NCI-H1092 treated with DMSO at 0.1 percent for 48 hours (cell line): ENCODE measurements at places on chromosomes 7 and 10.
A peak's percentile ranks its signal among the peaks of the same experiment; 100 is the strongest.

DNA sequence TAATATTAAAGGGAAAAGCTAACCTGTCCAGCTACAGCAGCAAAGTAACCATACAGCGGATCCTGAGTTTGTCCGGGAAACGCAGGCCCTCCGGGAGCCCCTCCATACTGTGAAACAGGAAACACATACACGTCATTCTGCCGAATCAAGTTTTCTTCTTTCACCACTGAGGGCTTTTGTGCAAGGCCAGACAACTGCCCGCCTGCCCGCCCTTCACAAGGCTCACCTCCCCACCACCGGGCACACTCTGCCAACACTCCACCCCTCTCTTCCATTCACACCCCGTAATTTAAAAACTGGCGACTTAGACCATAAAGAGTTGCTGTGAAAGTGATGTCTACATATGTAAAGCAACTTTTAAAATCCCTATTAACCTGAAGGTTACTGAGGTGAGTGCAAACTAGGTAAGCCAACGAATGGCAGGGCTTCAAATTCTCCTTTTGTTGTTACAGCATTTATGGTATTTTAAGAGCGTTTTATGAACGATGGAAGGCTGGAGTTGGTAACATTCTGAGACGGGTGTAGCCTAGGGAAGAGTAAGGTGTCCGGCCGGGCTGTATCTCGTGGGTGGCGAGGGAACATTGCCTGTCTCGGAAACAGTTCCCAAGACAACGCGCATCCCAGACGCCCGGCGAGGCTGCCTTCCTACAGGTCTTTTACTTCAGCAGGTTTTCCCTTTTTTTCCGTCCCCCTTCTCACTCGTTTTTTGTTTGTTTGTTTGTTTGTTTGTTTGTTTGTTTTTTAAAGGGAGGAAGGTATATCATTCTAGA is 817 bp downstream of the SRI start:
- peak; percentile 64 for DNase-seq

- no peak for DNase-seq
Observed at GRCh38 chr10:69952821-69953221, 99.8 kb upstream of the MACROH2A2 start.

DNA sequence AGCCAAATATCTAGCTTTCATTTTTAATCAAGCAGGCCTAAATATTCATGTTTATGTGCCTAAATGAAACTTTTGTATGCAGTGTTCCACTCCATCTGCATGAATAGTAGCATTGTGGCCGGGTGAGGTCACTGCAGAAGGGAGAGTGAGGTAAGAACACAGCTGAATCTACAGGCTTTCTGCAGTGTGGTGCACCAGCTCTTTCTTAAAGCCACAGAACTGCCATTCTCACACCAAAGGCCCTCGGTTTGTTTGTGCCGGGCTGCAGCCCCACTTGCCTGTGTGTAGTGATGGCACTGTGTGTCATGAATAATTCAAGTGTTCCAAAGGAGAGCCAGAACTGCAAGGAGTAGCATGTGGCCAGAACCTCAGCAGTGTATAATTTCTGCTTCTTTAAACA is 204.1 kb downstream of the TRIL start:
- no peak for DNase-seq

GRCh38 chr10:90417029-90417428 is 440.8 kb downstream of the HTR7 start:
- no peak for DNase-seq

DNA sequence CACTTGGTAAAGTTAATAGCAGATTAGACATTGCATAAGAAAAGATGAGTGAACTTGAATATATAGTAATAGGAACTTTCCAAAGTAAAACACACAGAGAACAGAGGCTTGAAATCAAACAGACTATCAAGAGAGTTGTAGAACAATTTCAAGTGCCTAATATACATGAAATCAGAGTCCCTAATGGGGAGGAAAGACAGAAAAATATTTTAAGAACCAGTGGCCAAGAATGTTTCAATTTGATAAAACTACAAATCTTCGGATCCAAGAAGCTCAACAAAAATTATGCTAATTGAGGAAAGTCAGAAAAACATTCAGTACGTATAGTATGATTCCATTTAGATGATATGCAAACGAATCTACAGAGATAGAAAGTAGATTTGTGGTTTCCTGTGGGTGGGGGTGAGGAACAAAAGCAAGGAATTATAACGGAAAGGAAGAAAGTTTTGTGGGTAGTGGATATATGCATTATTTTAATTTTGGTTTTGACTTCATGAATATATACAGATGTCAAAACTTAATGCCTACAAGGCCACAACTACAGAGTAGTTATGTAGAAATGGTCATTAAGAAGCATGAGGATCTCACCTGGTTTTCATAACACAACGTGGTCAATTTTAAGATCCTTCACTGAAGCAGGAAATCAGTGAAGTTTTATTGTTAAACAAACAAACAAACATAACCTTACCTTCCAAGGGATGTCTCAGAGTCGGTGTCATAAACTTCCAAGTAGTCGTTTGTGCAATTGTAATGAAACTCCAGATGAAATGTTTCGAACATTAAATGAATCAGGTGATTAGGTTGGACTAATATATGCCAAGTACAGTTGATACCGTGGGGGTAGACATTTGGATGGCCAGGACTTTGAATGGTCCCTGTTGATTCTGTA is 62.0 kb downstream of the CUBN start:
- no peak for DNase-seq

DNA sequence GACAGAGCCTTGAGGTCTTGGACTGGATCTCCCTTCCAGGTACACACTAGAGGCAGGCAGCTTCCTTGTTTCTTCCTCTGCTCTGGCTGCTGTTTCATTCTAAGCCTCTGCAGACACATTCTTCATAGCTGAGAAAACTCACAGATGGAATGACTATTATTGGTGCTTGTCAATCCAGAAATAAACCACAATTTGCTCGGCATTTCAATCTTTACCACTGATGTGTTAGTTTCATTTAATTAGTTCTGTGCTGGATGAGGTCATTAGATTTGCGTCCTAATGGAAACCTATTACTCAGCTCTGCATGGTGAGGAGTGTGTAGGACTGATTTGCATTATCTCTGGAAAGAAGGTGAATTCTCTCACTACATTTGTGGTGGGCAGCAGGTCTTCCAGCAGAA is 392.5 kb downstream of the NRG3 start:
- DNase-seq: no peak

GRCh38 chr7:64892116-64892515 is 11.0 kb upstream of the ZNF273 start:
- DNase-seq: no peak

DNA sequence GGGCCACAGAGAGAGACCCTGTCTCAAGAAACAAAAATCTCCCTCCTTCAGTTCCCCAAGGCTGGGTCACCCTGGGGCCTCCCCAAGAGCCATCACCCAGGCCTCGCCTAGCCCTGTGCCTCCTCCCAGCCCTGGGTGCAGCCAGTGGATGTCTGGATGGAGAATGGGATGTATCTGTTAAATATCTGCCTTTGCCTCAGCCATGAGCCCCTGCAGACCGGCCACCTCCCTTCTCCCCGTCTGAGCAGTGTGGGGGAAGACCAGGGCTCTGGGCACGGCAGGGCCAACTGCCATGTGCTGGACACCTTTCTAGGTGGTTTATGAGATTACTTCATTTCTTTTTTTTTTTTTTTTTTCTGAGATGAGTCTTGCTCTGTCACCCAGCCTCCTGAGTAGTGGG is 10.0 kb downstream of the ARPC1B start:
- no peak for DNase-seq

GRCh38 chr10:110498087-110498981 is 627 bp downstream of the DUSP5 start:
- peak; percentile 20 for DNase-seq

- DNase-seq: no peak
Observed at GRCh38 chr10:86308056-86308455, 58.5 kb downstream of the GRID1 start.

- no peak for DNase-seq
Observed at GRCh38 chr10:120749856-120750566, 101.2 kb upstream of the WDR11 start.

- DNase-seq: no peak
Observed at GRCh38 chr7:28472332-28472731, 60.0 kb downstream of the CREB5 start.

GRCh38 chr10:480928-481552 is 208.4 kb downstream of the DIP2C start:
- DNase-seq: peak; percentile 3

DNA sequence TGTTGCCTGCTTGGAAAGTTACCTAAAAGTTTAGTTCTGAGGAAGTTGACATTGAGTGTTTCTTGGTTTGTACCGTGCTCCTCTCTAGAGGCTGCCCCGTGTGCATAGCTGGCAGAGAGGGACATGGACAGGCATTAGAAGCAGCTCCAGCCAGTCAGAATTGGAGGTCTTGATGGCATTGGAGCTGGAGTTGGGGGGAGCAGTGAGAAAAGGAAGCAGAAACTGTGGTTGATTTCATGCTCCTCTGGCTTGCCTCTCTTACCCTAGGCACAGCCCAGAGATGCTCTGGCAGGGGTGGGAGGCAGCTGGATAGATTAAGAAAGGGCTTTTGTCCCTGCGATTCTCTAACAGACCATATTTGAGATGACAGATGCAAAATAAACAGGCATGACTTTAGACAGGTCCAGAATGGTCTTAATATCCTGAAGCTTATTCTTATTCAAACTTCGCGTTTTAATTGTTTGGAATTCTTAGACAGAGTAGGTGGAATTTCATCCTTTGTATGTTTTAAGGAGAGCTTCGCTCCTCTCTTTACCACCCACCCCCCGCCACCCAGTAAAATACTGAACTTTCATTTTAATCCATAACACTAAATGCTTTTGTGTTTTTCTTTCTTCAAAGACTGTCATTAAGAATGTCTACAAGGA is 73.5 kb upstream of the GLCCI1 start:
- peak; percentile 53 for DNase-seq

GRCh38 chr10:129033340-129033739 is 433.7 kb upstream of the MGMT start:
- DNase-seq: no peak

- DNase-seq: no peak
Observed at GRCh38 chr7:64884913-64885370, 18.1 kb upstream of the ZNF273 start.

GRCh38 chr7:105982388-105982787 is 19.3 kb downstream of the CDHR3 start:
- DNase-seq: no peak

GRCh38 chr7:106038916-106039315 is 73.2 kb downstream of the SYPL1 start:
- no peak for DNase-seq

DNA sequence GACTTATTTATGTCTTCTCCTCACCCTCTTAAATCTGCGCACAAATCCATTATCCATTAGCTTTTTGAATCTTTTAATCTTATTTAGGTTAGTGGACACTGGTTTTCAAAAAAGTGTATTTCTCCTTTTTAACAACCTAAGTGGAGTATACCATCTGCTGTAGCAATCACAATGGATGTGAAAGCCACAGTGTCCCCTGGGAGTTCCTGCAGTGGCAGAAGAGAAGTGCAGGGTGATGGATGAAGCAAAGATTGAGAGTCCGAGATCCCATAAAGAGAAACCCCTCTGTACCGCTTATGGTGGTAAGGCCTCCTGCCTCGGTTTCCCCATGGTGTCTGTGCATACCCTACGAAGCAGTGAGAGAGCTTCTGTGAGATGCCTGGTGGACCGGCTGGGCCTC is 236.4 kb downstream of the COBL start:
- DNase-seq: no peak

DNA sequence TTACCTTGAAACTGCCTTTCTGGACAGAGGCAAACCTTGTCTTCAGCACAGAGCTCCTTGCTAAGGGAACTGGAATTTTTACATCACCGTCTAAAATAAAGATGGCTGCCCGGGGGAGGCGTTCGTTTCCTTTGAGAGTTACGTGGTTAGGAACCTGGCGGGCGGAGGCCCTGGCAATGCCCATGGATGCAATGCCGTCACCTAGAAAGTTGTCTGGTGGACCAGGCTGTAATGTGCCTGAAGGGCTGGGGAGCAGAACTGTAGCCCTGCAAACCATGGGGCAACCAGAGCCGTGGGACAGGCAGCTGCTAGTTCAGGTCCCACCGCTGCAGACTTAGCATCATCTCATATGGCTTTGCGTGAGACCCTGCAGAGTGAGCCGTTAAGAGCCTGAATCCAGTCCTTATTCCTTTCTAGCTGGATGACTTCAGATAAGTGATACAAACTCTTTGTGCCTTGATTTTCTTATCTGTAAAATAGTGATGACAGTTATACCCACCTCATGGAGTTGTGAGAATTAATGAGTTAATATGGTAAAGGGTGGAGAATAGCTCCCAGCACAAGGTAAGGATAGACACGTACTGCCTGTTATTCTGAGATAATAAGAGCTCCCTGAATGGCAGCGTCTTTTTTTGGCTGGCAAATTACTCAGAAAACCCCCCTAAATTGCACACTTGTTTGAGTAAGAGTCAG is 219.7 kb downstream of the EMX2 start:
- DNase-seq: no peak

DNA sequence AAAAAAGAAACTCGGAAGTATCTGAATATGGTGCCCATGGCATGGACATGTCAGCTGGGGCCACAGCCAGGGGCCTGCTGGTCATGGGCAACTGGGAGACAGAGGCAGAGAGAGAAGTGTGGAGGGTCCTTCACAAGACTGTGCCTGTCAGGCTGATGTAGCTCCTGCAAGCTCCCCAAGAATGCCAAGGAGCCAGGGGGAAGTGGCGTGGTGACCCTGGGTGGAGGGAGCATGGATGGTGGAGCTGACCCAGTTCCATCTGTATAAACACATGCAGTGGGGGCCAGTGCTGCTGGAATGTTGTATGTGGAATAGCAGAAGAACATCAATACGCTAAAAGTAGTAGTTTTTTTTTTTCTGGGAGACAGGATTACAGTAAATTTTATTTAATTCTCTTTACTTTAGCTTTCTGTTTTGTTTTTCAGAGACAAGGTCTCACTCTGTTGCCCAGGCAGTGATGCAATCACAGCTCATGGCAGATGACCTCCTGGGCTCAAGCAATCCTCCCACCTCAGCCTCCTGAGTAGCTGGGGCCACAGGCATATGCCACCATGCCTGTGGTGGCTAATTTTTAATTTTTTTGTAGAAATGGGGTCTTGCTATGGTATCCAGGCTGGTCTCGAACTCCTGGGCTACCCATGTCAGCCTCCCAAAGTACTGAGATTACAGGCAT is 10.5 kb upstream of the ZMIZ2 start:
- DNase-seq: no peak

- no peak for DNase-seq
Observed at GRCh38 chr7:65219623-65220022, 154.0 kb upstream of the ZNF92 start.

- DNase-seq: no peak
Observed at GRCh38 chr10:21810582-21811244, 192.8 kb downstream of the DNAJC1 start.

DNA sequence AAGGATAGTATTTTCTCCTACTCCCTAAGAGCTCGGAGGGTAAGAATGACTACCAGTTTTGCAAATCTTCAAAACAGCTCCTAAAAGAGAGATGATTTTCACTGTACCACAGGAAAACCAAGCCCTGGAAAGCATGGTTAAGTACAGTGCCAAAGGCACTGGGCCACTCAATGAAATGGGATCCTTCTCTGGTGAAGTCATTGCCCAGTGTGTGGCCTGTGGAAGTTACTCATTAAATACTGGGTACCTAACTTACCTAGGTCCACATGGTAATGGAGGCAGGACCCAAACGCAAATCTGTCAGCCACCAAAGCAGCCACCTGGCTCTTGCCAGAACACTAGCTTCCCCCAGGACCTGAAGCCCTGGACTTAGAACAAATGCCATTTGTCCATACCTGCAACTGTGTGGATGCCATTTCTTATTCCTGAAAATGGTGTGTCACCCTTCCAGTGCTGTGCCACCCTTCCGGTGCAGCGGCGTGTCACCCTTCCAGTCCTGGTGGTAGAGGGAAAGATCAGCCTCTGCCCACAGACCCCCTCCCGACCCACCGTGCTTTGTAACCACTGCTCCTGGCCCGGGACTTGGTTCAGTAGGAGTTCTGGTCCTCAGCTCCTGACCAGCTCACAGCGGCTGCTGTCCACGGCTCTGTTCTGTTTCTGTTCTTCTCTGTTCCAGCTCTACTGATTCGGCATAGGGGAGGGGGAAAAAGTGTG is 659.2 kb downstream of the SDK1 start:
- no peak for DNase-seq
